ENCODE measurements at places on chromosomes 11 and 22. TPM values are rescaled to one million over a fixed set of nuclear protein-coding genes. Genes with fewer than 3 reads are reported as not detected.

DNA sequence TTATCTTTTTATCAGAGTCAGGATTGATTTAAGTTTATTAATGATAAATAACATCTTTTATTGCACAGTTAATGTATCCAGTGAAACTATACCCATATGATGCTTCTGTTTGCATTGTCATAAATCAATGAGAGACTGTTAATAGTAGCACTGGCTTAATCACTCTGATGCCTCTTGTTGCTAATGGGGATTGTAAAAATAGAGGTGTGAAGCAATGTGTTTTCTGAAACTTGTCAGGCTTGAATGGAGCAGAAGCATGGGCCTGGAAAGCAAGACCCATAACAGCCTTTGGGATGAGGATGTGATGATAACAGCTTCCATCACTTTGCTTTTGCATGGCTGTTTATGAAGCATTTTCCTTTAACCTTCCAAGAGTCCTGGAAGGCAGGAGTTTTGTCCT is 319.7 kb downstream of the DDX10 start:
- DNase-seq, result no peak

- DNase-seq, result no peak
Observed at GRCh38 chr22:33166206-33166605, 108.0 kb upstream of the SYN3 start.

GRCh38 chr22:30014244-30014643 is 66.0 kb upstream of the HORMAD2 start:
- no peak for DNase-seq

Gene MYBPC3
- total RNA-seq, result not detected

Gene MS4A7
- total RNA-seq, result not detected

Gene TRIM49
- not detected for total RNA-seq
